Sciatic nerve (tissue), 2 donors: ENCODE measurements at places on chromosomes 12 and 14. TPM values are rescaled to one million over a fixed set of nuclear protein-coding genes. Genes with fewer than 3 reads are reported as not detected.

GRCh38 chr12:48814262-48815125 is 3.8 kb upstream of the CACNB3 start:
- peak; percentile 93 for DNase-seq

DNA sequence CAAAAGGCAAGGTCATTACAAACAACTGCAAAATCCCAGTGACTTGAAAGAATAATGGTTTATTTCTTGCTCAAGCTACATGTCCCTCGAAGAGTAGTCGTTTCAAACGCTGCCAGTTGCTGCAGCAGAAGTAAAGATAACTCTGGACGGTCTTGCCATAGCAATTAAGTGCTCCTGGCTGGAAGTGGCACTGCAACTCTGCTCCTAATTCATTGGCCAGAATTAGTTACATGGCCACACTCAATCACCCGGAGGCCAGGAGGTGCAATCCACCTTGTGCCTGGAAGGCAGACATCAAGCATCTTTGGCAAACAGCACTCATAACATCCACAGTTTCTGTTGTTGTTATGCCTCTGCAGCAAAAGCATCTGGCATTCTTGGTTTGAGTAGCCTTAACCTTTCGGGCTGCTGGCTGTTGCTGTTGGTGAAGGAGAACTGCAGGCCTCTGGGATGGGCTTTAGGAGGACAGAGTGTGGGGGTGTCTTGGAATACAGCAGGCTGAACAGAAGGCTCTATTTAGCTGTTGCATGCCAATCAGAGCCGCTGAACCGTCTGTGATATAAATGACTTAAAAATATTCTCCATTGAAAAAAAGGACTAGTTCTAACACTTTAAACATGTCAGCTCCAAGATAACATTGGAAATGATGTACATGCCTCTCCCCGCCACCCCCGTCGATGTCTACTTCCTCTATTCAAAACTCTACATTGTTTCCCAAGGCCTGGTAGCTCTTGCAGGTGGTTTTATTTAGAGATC is 123.5 kb upstream of the DYRK2 start:
- no peak for DNase-seq

- DNase-seq: peak; percentile 95
These were observed 11.0 kb downstream of the PDE1B start for GRCh38 chr12:54560374-54560858.

GRCh38 chr12:98154850-98155249 is 360.5 kb upstream of the TMPO start:
- DNase-seq: no peak

RTL1 gene
- total RNA-seq: not detected

GPR68 gene
- total RNA-seq: 1.6 TPM

SYT10 gene
- total RNA-seq: 6.3 TPM
